ENCODE measurements at places on chromosomes 13 and 19.

DNA sequence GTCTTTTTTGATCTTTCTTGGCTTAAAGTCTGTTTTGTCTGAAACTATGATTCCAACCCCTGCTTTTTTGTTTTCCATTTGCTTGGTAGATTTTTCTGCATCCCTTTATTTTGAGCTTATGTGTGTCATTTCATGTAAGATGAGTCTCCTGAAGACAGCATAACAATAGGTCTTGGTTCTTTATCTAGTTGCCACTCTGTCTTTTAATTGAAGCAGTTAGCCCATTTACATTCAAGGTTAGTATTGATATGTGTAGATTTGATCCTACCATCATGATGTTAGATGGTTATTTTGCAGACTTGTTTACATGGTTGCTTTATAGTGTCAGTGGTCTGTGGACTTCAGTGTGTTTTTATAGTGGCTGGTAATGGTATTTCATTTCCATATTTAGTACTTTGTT, 1678.9 kb downstream of the PCDH9 start:
- no peak for DNase-seq

- DNase-seq: no peak
Observed at GRCh38 chr13:48486362-48486761, 46.5 kb downstream of the RCBTB2 start.

DNA sequence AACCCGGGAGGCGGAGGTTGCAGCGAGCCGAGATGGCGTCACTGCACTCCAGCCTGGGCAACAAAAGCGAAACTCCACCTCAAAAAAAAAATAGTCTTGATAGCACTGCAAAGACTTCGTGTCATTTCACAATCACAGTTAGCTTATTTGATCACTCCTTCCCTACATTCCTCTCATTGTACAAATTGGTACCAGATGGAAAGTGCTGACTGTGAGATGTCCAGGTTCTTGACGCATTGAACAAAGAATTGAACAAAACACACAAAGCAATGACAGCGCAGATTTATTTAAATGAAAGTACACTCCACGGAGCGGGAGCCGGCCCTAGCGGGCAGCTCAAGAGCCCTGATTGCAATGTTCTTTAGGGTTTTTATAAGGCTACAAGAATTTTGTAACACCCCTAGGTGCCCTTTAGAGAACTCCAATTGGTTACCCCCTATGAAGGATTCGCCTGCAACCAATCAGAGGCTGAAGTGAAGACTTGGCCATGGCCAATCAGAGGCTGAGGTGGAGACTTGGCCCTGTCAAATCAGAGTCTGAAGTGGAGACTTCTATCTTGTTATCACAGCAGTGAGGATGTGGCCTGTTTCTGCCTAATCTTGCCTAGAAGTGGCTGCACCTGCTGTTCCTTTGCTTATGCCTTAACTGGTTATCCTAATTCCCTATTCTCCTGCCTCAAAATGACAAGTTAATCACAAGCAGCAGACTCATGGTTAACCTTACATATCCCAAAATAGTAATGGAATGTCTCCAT, 16.7 kb downstream of the ZNF556 start:
- DNase-seq: no peak

DNA sequence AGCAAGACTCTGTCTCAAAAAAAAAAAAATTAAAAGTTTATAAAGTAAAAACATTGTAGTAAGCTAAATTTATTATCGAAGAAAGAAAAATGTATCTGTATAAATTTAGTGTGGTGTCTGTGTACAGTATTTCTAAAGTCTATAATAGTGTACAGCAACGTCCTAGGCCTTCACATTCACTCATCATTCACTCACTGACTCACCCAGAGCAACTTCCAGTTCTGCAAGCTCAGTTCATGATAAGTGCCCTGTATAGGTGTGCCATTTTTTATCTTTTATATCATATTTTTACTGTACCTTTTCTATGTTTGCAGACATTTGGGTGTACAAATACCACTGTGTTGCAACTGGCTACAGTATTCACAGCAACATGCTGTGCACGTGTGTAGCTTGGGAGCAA, 118.1 kb downstream of the TNFRSF19 start:
- DNase-seq: no peak

- no peak for DNase-seq
Observed at GRCh38 chr13:65054277-65054676, 2175.9 kb downstream of the PCDH9 start.

GRCh38 chr19:1397838-1398237, 3.5 kb downstream of the GAMT start:
- no peak for DNase-seq

DNA sequence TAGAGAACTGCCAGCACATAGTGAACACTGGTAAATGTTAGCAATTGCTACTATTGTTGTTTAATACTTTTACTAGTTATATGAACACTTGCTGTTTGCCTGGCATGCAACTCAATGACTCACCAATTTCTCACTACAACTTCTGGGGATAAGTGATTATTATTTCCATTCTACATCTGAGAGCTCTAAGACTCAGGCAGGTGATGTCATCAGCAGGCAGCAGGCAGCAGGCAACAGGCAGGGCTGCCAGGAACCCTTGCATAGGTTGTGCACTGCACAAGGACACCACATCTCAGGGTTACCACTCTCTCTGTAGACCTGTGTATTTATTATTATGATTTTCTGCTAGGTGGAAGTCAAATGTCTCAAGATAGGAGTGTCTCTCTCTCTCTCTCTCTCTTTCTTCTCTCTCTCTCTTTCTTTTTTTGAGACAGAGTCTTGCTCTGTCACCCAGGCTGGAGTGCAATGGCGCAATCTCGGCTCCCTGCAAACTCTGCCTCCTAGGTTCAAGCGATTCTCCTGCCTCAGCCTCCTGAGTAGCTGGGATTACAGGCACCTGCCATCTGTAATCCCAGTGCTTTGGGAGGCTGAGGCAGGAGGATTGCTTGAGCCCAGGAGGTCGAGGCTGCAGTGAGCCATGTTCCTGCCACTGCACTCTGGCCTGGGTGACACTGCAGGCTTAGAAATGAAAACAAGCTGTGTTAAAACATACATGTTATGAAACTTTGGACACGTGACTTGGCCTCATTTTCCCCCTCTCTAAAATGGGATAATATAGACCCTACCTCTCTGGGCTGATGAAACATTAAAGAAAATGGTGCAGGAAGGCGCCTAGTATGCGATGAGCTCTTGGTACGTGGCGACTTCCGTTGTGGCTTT, 22.7 kb downstream of the HPN start:
- no peak for DNase-seq

- no peak for DNase-seq
Observed at GRCh38 chr13:45892513-45892912, 41.0 kb upstream of the SIAH3 start.

GRCh38 chr19:6667114-6667627, 2.8 kb downstream of the TNFSF14 start:
- DNase-seq: no peak

DNA sequence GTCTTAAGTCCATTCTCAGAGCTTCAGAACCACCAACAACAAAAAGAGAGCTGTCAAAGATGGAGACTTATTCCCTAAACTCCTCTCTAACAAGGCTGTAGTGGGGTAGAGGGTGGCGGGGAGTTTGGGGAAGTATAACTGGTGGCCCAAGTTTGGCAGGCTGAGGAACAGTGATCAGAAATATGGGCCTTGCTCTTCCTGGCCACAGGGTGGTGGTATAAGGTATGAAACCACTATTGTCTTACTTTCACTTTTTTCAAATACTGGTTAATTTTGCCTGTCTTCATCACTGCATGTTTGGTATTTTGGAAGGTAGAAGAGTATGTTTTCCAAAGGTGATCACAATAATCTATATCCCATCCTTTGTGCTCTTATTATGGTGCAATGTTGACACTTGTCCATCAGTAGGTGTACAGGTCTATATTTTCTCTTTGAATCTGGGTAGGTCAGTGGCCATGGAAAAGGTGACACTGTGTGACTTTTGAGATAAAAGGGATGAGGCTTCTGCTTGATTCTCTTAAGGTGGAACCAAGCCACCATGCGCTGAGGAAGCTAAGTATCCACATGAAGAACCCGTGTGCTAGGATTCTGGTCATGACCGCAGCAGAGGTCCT, 23.2 kb upstream of the GPC5 start:
- DNase-seq: no peak

DNA sequence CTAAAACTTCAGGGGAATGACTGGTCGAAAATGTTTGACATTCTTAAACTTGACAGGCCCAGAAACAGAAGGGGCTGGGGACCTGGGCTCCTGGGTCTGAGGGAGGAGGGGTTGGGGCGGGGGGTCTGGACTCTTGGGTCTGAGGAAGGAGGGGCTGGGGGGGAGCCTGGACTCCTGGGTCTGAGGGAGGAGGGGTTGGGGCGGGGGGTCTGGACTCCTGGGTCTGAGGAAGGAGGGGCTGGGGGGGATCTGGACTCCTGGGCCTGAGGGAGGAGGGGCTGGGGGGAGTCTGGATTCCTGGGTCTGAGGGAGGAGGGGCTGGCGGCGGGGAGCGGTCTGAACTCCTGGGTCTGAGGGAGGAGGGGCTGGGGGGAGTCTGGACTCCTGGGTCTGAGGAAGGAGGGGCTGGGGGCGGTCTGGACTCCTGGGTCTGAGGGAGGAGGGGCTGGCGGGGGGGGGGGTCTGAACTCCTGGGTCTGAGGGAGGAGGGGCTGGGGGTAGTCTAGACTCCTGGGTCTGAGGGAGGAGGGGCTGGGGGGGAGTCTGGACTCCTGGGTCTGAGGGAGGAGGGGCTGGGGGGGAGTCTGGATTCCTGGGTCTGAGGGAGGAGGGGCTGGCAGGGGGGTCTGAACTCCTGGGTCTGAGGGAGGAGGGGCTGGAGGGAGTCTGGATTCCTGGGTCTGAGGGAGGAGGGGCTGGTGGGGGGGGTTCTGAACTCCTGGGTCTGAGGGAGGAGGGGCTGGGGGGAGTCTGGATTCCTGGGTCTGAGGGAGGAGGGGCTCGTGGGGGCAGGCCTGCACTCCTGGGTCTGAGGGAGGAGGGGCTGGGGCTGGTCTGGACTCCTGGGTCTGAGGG, 5.5 kb upstream of the KLK6 start:
- no peak for DNase-seq

GRCh38 chr13:105365021-105365550, 1170.4 kb downstream of the EFNB2 start:
- DNase-seq: no peak

GRCh38 chr19:590396-590745, 690 bp downstream of the HCN2 start:
- DNase-seq: no peak

GRCh38 chr13:97120346-97120745, 101.8 kb upstream of the MBNL2 start:
- no peak for DNase-seq

GRCh38 chr19:46599716-46600373, 1.3 kb upstream of the CALM3 start:
- no peak for DNase-seq

DNA sequence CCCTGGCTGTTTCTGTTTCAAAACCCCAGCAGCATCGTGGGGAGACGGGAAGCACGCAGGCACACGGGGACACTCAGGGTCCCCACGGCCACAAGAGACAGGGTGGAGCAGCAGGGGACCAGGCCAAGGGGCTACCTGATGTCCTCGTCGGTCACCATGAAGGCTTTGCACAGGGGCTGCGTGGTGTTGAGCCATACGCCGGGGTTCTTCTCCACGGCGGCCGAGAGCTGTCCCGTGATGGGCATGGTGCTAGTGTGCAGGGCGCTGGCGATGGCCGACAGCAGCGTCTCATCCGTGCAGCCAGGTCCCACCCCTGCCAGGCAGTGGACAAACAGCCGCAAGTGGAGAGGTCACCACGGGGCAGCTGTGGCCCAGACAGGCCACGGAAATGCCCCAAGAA, 11.7 kb downstream of the MBD3 start:
- DNase-seq: no peak

Data from stimulated activated CD8-positive, alpha-beta memory T cell treated with anti-CD3 and anti-CD28 coated beads, Interleukin-15, amount 100 ng/mL, for 1 hour (primary cell).